ENCODE measurements at places on chromosomes 4 and X.
A peak's percentile ranks its signal among the peaks of the same experiment; 100 is the strongest.

DNA sequence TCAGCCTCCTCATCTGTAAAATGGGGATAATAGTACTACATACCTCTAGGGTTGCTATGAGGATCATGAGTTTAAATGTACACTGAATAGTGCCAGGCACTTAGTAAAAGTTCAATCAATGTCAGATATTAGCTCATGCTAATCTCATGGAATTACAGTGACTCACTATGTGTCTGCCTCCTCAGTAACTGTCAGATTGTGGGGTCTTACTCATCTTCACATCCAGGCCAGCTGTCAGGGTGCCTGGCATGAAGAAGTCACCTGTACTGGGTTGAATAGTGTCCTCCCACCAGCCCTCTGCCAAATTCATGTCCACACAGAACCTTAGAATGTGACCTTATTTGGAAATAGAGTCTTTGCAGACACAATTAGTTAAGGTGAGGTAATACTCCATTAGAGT lies 54.3 kb upstream of the STIM2 start:
- H3K4me3 ChIP-seq: no peak overlapping the region
- H3K27ac ChIP-seq: no peak overlapping the region
- no peak for DNase-seq
- no peaks in the 10 kb centered on the region for H3K27me3 ChIP-seq
- H3K36me3 ChIP-seq: no peaks in the 10 kb centered on the region
- H3K4me1 ChIP-seq: peaks cover 14% of the 10 kb centered on the region

- H3K4me3 ChIP-seq: no peak overlapping the region
- H3K27ac ChIP-seq: peak overlapping the region; percentile 60
- DNase-seq: no peak
- peaks cover 16% of the 10 kb centered on the region for H3K4me1 ChIP-seq
Observed at GRCh38 chr4:16627999-16628398, 270.4 kb downstream of the LDB2 start.

DNA sequence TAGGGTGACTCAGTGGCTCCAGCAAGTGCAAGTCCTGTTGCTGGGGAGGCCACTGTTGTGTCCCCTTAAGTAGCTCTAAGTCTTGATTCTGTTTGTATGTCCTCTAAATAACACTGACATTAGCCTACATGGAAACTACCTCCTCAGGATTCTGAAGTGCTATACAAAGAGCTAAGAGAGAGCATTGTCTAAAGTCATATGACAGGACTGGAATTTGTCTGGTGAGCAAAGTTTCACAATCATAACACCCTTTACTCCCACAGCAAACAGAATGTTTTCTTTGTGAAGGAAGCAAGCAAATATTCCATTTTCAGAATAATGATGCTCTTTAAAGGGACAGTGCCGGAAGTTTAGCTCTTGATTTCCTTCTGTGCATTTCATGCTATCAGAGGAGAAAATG lies 23.4 kb upstream of the CT47A1 start:
- no peak for DNase-seq
- no peak overlapping the region for H3K27ac ChIP-seq
- H3K4me3 ChIP-seq: no peak overlapping the region
- no peaks in the 10 kb centered on the region for H3K27me3 ChIP-seq

- H3K36me3 ChIP-seq: no peaks in the 10 kb centered on the region
- no peaks in the 10 kb centered on the region for H3K27me3 ChIP-seq
- no peak for DNase-seq
- H3K27ac ChIP-seq: no peak overlapping the region
Observed at GRCh38 chr4:92969650-92970379, 666.0 kb downstream of the GRID2 start.

DNA sequence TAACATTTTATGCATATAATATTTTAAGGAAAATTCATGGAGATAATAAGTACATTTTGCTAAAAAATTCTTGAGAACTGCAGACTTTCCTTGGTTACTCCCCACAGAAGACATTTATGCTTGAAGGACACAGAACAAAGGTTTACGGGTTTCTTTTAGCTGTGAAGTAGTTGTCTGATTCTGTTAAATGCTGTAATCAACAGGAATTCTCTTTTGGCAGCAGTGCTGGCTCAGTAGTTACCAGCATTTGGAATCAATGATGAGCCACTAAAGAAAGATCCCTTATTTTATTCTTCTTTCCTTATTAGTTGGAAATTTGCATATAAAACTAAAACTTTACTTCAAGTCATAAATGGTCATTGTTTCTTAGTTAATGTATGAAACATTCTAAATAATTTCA lies 199.3 kb upstream of the FAT4 start:
- H3K4me3 ChIP-seq: no peak overlapping the region
- H3K27me3 ChIP-seq: no peaks in the 10 kb centered on the region
- no peaks in the 10 kb centered on the region for H3K36me3 ChIP-seq
- DNase-seq: no peak
- H3K27ac ChIP-seq: no peak overlapping the region

- no peaks in the 10 kb centered on the region for H3K4me1 ChIP-seq
- H3K27ac ChIP-seq: no peak overlapping the region
- no peaks in the 10 kb centered on the region for H3K27me3 ChIP-seq
- no peak for DNase-seq
- no peaks in the 10 kb centered on the region for H3K36me3 ChIP-seq
- H3K4me3 ChIP-seq: no peak overlapping the region
Observed at GRCh38 chrX:132364313-132364712, 124.5 kb downstream of the MBNL3 start.

- peaks cover 12% of the 10 kb centered on the region for H3K36me3 ChIP-seq
- no peak overlapping the region for H3K27ac ChIP-seq
- no peak for DNase-seq
- H3K27me3 ChIP-seq: no peaks in the 10 kb centered on the region
- peaks cover 7% of the 10 kb centered on the region for H3K4me1 ChIP-seq
Observed at GRCh38 chr4:159363361-159363760, 260.5 kb downstream of the RAPGEF2 start.

- H3K36me3 ChIP-seq: no peaks in the 10 kb centered on the region
- H3K27me3 ChIP-seq: no peaks in the 10 kb centered on the region
- H3K4me3 ChIP-seq: no peak overlapping the region
- H3K27ac ChIP-seq: no peak overlapping the region
- H3K4me1 ChIP-seq: peaks cover 31% of the 10 kb centered on the region
Observed at GRCh38 chr4:39047681-39048080, 14.4 kb upstream of the KLHL5 start.

- DNase-seq: no peak
- H3K4me3 ChIP-seq: no peak overlapping the region
- no peaks in the 10 kb centered on the region for H3K4me1 ChIP-seq
- H3K36me3 ChIP-seq: no peaks in the 10 kb centered on the region
- H3K27ac ChIP-seq: no peak overlapping the region
Observed at GRCh38 chrX:119826399-119826959, 26.3 kb downstream of the UPF3B start.

GRCh38 chrX:70453024-70453618 lies 8.5 kb downstream of the DLG3 start:
- DNase-seq: no peak
- peak overlapping the region; percentile 50 for H3K4me3 ChIP-seq
- no peaks in the 10 kb centered on the region for H3K27me3 ChIP-seq
- H3K36me3 ChIP-seq: no peaks in the 10 kb centered on the region

- no peak for DNase-seq
- peaks cover 14% of the 10 kb centered on the region for H3K4me1 ChIP-seq
- no peak overlapping the region for H3K27ac ChIP-seq
- no peaks in the 10 kb centered on the region for H3K27me3 ChIP-seq
- H3K4me3 ChIP-seq: no peak overlapping the region
Observed at GRCh38 chr4:52914051-52914605, 52.0 kb downstream of the RASL11B start.

DNA sequence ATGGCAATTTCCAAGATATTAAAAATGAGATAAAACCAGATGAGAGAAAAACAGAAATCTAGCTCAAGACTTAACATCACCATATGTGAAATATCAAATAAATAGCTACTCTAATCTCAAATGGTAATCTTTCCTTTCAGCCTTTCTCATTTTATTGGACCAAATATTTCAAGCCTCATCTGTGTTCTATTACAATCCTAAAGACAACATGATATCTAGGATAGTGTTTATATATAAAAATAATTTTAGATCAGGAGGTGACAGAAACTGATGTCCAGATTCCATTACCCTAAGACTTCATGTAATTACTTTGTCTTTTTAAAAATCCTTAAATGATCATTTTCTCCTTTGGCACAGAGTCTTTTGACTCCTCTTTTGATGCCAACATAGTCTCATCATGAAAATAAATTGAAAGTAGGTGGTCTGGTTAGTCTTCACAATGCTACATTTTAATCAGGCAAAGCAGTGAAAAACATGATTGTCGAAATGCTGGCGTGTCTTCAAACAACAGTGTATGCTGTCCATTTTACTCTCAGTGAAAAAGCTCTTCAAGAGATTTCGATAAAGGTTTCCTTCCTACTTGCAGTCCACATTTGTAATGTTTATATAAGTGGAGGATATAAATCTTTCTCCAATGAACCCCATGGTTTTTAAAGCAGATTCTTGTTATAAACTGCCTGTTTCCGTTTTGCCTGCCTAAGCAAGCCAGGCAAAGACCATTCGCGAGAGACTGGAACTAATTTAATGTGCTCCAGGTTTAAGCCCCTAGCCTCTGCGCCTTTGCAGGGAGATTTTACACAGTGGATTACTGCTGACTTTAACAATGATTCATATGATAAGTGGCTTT lies 169.8 kb downstream of the SCFD2 start:
- no peaks in the 10 kb centered on the region for H3K36me3 ChIP-seq
- no peak overlapping the region for H3K4me3 ChIP-seq
- peaks cover 10% of the 10 kb centered on the region for H3K4me1 ChIP-seq
- no peaks in the 10 kb centered on the region for H3K27me3 ChIP-seq
- no peak overlapping the region for H3K27ac ChIP-seq

DNA sequence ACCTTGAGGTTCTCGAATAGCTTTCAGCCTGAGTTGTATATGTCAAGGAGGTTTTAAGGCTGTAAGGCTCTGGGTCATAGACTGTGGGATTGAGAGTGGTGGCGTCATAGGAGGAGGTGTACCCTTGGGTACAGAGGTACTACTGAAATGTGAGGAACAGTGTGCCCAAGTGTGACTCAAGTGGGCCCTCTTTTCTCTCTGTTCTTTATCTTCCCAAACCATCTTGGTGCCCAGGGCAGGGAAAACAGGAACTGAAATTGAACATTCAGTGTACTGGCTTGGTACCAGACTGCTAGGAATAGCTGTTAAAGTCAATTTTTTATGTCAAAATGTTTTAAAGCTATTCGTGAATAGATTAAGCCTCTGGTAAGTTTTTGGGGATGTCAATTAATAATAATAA lies 136.2 kb upstream of the RPS6KA3 start:
- no peak overlapping the region for H3K4me3 ChIP-seq
- DNase-seq: no peak
- no peak overlapping the region for H3K27ac ChIP-seq
- no peaks in the 10 kb centered on the region for H3K36me3 ChIP-seq

- no peaks in the 10 kb centered on the region for H3K27me3 ChIP-seq
- no peak overlapping the region for H3K4me3 ChIP-seq
- no peak for DNase-seq
- no peak overlapping the region for H3K27ac ChIP-seq
- no peaks in the 10 kb centered on the region for H3K36me3 ChIP-seq
Observed at GRCh38 chr4:139532947-139533346, 23.1 kb downstream of the SETD7 start.

- DNase-seq: no peak
- no peak overlapping the region for H3K4me3 ChIP-seq
- no peak overlapping the region for H3K27ac ChIP-seq
Observed at GRCh38 chr4:1035510-1035909, 24.1 kb downstream of the FGFRL1 start.

DNA sequence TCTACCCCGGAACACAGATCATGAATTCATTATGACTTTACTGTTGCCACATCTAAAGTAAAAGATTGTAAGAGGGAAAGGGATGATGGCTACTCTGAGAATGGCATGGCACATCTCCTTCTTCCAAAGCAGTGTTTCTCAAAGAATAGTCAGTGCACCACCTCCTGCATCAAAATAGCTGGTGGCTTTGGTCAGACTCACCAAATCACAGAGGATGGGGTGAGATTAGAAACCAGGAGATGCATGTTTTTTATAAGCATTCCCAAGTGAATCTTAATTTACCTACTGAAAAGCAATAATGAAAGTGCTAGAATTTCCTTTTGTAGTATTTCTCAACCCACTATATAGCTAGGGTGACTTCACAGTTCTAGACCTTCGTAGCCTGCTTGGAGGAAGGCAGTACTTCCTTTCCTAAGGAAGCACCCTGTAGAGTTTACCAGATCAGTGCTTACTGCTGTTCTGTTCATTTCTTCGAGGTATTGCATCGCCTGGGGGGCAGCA lies 340.8 kb upstream of the KLF3 start:
- no peaks in the 10 kb centered on the region for H3K27me3 ChIP-seq
- peaks cover 23% of the 10 kb centered on the region for H3K4me1 ChIP-seq
- H3K36me3 ChIP-seq: no peaks in the 10 kb centered on the region
- DNase-seq: no peak
- H3K27ac ChIP-seq: peak overlapping the region; percentile 11
- no peak overlapping the region for H3K4me3 ChIP-seq

GRCh38 chr4:172169871-172170270 lies 356.7 kb downstream of the GALNTL6 start:
- no peaks in the 10 kb centered on the region for H3K36me3 ChIP-seq
- no peaks in the 10 kb centered on the region for H3K27me3 ChIP-seq
- DNase-seq: no peak
- H3K4me1 ChIP-seq: no peaks in the 10 kb centered on the region
- H3K27ac ChIP-seq: no peak overlapping the region
- no peak overlapping the region for H3K4me3 ChIP-seq

- H3K4me3 ChIP-seq: no peak overlapping the region
- H3K27me3 ChIP-seq: no peaks in the 10 kb centered on the region
- H3K4me1 ChIP-seq: no peaks in the 10 kb centered on the region
- no peaks in the 10 kb centered on the region for H3K36me3 ChIP-seq
- DNase-seq: no peak
Observed at GRCh38 chrX:53481816-53482465, 47.8 kb upstream of the HSD17B10 start.

DNA sequence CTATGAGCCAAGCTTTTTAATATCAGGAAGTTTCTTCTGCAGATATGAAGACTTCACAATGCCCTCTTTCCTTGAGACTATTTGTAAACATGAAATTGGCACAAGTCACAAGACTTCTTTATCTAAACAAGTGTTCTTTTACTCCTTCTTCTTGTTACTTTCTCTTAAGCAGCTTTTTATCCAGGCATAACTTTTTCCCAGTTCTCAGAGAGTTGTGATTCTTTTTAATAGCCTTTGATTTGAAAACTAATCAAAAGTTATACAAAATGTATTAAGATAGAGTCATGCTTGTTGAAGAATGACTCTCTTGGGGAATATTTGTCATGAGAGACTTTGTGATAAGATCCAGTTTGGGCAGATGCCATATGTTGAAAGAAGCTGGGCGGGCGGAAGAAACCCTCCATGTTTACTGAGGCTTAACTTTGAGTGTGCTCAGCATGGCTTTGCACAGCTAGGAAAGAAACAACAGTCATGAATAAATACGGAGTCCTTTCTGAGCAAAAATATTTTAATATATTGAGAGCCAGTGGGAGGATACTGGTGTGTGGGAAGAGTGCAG lies 39.3 kb downstream of the SYTL5 start:
- H3K4me1 ChIP-seq: no peaks in the 10 kb centered on the region
- H3K27ac ChIP-seq: no peak overlapping the region
- H3K4me3 ChIP-seq: no peak overlapping the region
- no peak for DNase-seq
- no peaks in the 10 kb centered on the region for H3K27me3 ChIP-seq

All from vagina (tissue), 2 donors.